ENCODE measurements at places on chromosomes 16 and 17. TPM values are rescaled to one million over a fixed set of nuclear protein-coding genes. Genes with fewer than 3 reads are reported as not detected.

The CES5A gene
- not detected for total RNA-seq

The NPB gene
- total RNA-seq, result 1.3 TPM

The METTL26 gene
- 228 TPM for total RNA-seq

The MYH1 gene
- not detected for total RNA-seq

The C16orf46 gene
- 1.6 TPM for total RNA-seq

The CFAP97D1 gene
- total RNA-seq, result not detected

The DOC2B gene
- total RNA-seq, result not detected

The TAT gene
- total RNA-seq, result not detected

The TNFSF13 gene
- 1.2 TPM for total RNA-seq

The LPO gene
- total RNA-seq, result not detected

The TMC7 gene
- total RNA-seq, result 0.34 TPM

The SCGB1C2 gene
- total RNA-seq, result not detected

The ZDHHC1 gene
- total RNA-seq, result 4.6 TPM

The TPSD1 gene
- not detected for total RNA-seq

The RNU2-1 gene
- not detected for total RNA-seq

The PEX12 gene
- total RNA-seq, result 5.5 TPM

The LITAFD gene
- not detected for total RNA-seq

The SSH2 gene
- total RNA-seq, result 5.4 TPM

The DNAJA2 gene
- 34.3 TPM for total RNA-seq

The RRAD gene
- total RNA-seq, result 7.6 TPM

The EPN3 gene
- 0.15 TPM for total RNA-seq

The SCIMP gene
- not detected for total RNA-seq

The CEP131 gene
- 14.1 TPM for total RNA-seq

The KRT33B gene
- total RNA-seq, result not detected

The GPR139 gene
- not detected for total RNA-seq

The CD300H gene
- total RNA-seq, result not detected

The BRICD5 gene
- total RNA-seq, result 2.7 TPM

The ZNF624 gene
- total RNA-seq, result 1.8 TPM

The SHISA6 gene
- total RNA-seq, result not detected

The CA4 gene
- total RNA-seq, result not detected

The GAS7 gene
- 1.0 TPM for total RNA-seq

The IRX3 gene
- 1.2 TPM for total RNA-seq

The ABCA6 gene
- 0.84 TPM for total RNA-seq

The PLLP gene
- 0.15 TPM for total RNA-seq

The CDRT15 gene
- not detected for total RNA-seq

The SLFN12L gene
- total RNA-seq, result under 0.01 TPM

The BICDL2 gene
- total RNA-seq, result not detected

The PLD6 gene
- total RNA-seq, result 1.6 TPM

The CALCOCO2 gene
- total RNA-seq, result 24.7 TPM

The ICAM2 gene
- 1.8 TPM for total RNA-seq

The GFER gene
- 43.7 TPM for total RNA-seq

The MAZ gene
- 262 TPM for total RNA-seq

The IGFALS gene
- 0.30 TPM for total RNA-seq

The CES1 gene
- total RNA-seq, result 0.50 TPM

The MRM3 gene
- 24.1 TPM for total RNA-seq

The NPIPB2 gene
- total RNA-seq, result 2.5 TPM

The WFDC1 gene
- 0.59 TPM for total RNA-seq

The GLIS2 gene
- total RNA-seq, result 3.3 TPM

The GPR179 gene
- total RNA-seq, result not detected

The KRT33A gene
- total RNA-seq, result not detected

The KIAA0513 gene
- total RNA-seq, result 7.6 TPM

The DLX4 gene
- not detected for total RNA-seq

The CIAPIN1 gene
- 29.0 TPM for total RNA-seq

The NXPH3 gene
- not detected for total RNA-seq

Data from bronchus fibroblast of lung (primary cell).